ENCODE measurements at places on chromosomes 5 and 9. TPM values are rescaled to one million over a fixed set of nuclear protein-coding genes. Genes with fewer than 3 reads are reported as not detected.
A peak's percentile ranks its signal among the peaks of the same experiment; 100 is the strongest.

DNA sequence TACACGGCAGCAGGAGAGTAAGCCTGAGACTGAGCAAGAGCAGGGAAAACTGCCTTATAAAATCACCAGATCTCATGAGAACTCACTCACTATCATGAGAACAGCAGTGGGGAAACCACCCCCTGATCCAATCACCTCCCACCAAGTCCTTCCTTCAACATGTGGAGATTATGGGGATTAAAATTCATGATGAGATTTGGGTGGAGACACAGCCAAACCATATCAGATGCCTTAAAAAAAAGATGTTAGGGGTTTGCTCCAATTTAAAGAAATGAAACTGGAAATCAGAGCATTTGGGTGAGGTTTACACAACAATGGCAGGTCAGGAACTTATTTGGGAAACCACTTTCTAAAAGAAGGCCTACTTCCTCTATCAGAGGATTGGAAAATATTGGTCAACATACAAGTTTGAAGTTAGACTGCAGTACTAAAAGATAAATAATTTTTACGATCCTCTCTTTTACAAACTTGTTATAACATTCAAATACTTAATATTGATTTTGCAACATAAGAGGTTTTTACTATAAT lies 105.1 kb downstream of the FBN2 start:
- DNase-seq: no peak

DNA sequence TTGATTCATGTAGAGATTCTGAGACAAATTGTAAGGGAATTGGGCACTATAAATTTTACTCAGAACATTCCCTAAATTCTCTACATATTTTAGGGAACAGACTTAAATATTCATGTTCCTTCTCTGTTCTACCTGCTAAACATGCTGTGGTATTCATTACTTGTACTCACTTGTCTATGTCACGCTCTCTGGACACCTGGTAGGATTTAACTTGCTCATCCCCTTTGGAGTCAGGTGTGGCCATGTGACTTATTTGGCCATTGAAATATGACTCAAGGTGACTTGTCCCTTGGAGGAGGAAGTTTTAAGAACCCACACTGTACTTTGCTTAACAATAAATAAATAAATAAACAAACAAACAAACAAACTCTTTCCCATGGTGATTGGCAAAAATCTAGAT lies 2258.8 kb upstream of the WWC1 start:
- DNase-seq: no peak

GRCh38 chr9:109779711-109780452 lies at the start of gene PALM2AKAP2:
TSS of gene PALM2AKAP2 (plus strand) at chr9:109780198. CDS start at chr9:109780489, 291 bp downstream.
- DNase-seq: peak; percentile 88

DNA sequence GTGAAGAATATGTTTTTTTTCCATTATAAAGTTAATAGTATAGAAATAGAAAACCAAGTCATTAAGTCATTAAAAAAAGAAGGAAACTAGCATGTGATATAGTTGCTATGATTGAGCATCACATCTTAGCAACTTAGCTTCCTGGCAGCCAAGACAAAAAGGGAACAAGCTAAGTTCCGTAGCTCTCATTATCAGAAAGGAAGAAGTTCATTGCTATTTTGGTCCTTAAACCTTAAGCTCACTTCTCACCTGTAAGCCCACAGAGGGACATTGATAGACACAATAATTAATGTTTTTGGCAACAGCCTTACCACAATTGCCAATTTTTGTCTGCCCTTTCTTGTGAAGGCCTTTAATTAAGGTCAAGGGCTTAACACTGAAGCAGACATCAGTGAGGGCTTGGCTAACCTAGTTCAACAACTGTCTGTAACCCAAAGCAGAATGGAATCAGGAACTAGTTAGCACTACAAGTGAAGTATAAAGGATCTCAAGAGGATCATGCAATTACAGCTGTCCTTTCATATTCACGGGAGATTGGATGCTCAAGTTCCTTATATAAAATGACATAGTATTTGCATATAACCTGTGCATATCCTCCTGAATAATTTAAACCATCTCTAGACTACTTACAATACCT lies 24.0 kb upstream of the KLF4 start:
- no peak for DNase-seq

- DNase-seq: no peak
Measured at GRCh38 chr5:157267025-157267424, 1.1 kb downstream of the CYFIP2 start.

IL7R gene
- total RNA-seq: 53.7 TPM

SLC1A1 gene
- total RNA-seq: 19.0 TPM

All from kidney (tissue), 22 donors.